ENCODE measurements at places on chromosomes 6 and 20.
A peak's percentile ranks its signal among the peaks of the same experiment; 100 is the strongest.

DNA sequence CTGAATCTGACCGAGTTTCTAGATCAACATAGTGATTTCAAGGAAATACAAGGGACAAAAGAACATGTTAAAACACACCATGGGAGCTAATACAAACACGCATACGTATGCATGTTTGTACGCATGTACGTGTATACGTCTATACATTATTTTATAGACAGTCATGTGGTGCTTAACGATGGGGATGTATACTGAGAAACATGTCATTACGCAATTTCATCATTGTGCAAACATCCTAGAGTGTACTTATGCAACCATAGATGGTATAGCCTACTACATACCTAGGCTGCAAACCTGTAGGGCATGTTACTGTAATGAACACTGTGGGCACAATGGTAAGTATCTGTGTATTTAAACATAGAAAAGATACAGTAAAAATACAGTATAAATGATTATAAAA is 25.0 kb upstream of the NELFCD start:
- no peak for DNase-seq

DNA sequence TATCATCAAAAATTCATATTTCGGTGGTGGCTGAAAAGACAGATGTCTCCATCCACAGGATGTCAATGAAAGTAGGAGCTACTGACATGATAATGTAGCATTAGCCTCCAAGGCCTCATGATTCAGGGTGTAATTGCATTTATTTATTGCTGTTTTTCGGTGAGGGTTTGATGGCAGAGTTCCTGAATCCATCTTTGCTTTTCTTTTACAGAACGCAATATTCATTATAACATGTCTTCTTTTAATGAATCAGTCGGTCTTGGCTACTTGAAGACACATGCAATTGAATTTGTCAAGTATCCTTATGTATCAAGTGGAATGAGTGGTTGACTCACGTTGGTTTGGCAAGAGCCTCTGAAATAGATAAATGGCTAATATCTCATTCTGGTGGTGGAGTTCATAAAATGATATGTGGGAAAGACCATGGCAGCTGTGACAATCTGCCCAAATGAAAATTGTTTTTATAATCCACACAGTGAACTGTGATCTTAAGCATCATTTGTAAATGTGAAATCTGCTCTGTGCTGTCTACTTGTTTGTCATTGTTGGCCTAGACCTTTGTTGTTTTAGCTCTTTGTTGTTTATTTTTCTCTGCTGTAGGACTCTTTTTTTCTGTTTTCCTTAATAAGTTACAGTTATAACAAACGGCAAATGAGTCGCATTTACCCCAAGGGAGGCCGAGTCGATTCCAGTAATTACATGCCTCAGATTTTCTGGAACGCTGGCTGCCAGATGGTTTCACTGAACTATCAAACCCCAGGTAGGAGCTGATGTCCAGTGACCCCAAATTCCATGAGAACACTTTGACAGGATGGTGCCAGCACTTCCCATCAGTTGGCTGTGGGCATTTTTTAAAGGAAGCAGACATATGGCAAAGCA is 105.7 kb upstream of the LAMP5 start:
- no peak for DNase-seq

GRCh38 chr6:136410201-136411024 is 120.8 kb upstream of the BCLAF1 start:
- DNase-seq: no peak

- DNase-seq: peak; percentile 48
These were observed 4.2 kb upstream of the NCR3 start for GRCh38 chr6:31597006-31597405.

GRCh38 chr6:109874621-109875020 is 103.5 kb upstream of the GPR6 start:
- DNase-seq: no peak

DNA sequence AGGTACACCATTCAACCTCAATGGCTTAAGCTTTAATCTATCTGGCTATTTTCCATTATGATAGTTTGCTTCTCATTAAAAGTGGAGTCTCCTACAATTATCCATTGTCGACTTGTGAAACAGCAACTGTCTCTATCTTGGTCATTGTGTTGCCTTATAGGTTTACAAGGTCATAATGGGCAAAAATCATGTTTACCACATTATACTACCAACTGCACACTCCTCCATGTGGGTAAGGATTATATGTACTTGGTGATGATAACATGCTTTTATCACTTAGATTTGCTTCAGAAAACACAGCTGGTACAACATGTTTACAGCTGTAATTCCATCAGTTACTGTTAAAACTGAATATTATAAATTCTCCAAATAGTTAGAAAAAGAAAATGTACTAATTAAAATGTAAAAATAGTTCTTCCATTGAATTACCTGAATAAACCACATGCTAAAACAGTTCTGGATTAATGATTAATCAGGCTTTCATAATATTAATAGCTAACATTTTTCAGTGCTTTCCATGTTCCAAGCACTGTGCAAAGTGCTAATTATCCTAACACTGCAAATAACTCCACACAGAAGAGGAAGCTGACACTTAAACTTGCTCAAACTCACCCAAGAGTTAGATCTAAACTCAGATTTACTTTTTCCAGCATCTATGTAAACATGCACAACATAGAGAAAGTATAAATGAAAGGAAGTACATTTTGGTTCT is 96.7 kb downstream of the OGFRL1 start:
- DNase-seq: no peak

- DNase-seq: no peak
These were observed 20.2 kb downstream of the NTSR1 start for GRCh38 chr20:62728781-62729300.

GRCh38 chr6:169274781-169275180 is 21.1 kb upstream of the THBS2 start:
- no peak for DNase-seq

- no peak for DNase-seq
These were observed 59.1 kb upstream of the TMEM244 start for GRCh38 chr6:129920103-129920798.

- no peak for DNase-seq
These were observed 29.5 kb upstream of the ARFGEF2 start for GRCh38 chr20:48892049-48892470.

DNA sequence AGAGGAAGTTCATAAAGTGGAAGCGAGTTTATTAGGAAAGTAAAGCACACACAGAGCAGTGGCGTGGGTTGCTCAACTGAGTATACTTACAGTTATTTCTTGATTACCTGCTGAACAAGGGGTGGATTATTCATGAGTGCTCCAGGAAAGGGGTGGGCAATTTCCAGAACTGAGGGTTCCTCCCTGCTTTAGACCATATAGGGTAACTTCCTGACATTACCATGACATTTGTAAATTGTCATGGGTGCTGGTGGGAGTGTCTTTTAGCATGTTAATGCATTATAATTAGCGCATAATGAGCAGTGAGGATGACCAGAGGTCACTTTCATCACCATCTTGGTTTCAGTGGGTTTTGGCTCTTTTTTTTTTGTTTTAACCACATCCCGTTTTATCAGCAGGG is 29.8 kb downstream of the PDYN start:
- no peak for DNase-seq

GRCh38 chr6:108777536-108777935 is 70.7 kb upstream of the ARMC2 start:
- no peak for DNase-seq

DNA sequence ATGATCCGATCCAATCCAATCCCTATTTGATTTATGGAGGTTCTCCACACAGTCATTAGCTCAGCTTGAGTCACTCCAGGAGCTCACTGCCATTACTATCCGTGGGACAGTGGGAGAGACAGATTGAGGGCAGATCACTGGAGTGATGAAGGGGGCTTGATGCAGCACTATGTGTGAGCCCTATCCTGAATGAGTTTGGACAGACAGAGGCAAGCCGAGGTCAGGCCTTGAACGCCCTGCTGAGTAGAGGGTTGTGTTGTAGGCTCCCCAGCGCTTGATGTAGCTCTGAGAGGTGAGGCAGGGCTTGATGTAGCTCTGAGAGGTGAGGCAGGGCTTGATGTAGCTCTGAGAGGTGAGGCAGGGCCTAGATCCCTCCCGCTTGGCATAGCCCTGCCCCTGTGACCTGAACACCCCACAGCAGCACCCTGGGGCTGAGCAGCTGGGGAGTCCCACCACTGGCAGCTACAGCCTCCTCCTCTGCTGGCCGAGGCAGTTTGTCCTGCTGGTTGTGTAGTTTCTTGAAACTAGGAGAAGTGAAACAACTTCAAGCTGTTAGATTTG is 58.7 kb downstream of the ZFAND3 start:
- DNase-seq: no peak

DNA sequence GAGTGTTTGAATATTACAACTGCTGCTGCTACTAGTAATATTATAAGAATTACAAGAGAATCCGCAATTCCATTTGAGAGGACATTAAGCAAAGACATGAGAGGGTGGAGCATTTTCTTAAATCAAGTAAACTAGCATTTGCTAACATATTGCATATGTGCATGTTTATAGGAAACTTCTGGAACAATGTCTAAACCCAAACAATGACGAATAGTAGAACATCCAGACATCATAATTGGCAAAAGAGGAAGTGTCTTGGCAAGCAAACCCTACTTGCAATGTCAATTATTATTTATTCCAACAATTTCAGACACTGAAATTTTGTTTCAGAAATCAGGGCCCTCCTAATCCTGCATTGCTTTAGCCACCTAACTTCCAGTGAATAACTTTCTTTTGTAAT is 1155.3 kb upstream of the GJE1 start:
- no peak for DNase-seq

DNA sequence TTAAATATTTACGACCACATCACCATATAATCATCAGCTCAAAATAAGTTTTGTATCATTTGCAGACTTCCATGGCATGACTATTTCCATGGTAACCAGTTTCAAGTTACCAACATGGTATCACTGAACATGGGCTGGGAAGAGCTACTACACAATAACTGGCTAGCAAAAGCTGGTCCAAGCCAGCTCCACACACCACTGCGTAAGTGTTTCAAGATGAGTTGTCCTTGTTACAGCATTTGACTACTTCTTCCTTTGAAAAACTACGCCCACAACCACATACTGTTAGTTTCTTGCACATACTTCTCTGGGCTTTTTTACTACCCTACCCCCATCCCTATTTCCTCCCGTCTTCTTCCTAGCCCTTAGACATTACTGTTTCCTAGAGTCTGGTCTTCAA is 8.5 kb downstream of the CD164 start:
- no peak for DNase-seq

GRCh38 chr6:3352678-3353077 is 93.9 kb downstream of the PSMG4 start:
- no peak for DNase-seq

- DNase-seq: no peak
These were observed 316.2 kb downstream of the DHX35 start for GRCh38 chr20:39278230-39278788.

DNA sequence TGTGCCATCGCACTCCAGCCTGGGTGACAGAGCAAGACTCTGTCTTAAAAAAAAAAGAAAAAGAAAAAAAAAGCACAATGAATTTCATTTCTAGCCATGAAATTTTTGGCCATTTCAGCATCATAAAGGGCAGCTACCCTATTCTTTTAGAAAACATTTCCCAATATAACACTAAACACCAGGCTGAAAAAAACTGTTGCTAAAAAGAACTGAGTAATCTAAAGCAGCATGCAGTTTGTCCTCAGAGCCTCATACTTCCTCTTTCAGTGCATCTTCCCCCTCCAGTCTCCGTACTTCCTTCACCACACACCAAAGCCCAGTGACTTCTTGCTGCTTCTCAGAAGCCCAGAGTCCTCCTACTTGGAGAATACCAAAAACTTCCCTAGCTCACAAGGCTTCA is 5.6 kb upstream of the IFNGR1 start:
- DNase-seq: no peak

GRCh38 chr6:118596774-118597320 is 48.8 kb downstream of the PLN start:
- no peak for DNase-seq
